HCT116 (cell line): ENCODE measurements at places on chromosomes 1 and 21.

DNA sequence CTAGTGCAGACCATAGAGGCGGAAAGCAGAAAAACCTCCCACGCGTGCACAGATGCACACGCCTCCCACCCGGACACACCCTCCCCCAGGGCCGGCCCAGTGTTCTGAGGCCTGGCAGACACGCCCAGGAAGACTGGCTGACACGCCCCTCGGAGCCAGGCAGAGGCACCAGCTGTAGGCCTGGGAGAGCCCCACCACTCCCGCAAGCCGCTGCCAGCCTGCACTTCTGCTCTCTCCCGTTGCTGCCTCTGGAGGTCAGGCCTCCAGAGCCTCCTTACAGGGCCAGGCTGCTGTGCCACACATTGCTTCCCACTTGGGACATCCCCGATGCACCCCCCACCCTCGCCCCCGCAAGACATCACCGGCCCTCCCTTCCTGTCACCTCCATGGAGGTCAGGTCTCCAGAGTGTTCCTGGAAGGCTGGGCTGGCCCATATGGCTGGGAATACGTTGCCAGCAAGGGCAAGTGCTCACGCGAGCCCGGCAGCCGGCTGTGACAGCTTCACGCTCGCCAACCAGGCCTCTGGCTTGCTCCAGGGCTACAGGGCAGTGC is 40.4 kb downstream of the CASZ1 start:
- DNase-seq, result no peak

- no peak for DNase-seq
Observed at GRCh38 chr1:245311887-245312536, 157.2 kb downstream of the KIF26B start.

DNA sequence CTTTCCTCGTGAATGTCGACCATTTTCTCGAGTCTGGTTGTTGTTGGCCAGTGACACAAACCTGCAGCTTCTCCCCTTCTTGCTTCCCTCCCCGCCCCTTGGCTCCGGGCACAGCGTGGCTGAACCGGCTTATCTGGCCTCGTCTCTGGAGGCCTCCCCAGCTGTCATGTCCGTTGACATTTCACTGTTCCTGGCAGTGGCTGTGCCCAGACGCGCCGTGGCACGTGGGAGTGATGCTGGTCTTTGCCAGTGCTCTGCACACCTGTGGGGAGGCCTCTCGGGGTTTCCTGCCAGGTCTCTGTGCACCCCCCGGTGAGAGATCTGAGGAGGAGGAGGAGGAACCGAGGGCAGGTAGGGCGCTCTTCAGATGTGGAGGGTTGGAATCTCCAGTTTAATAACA is 23.7 kb downstream of the SKI start:
- DNase-seq, result no peak

GRCh38 chr1:27427329-27427728 is 34.9 kb downstream of the GPR3 start:
- no peak for DNase-seq

GRCh38 chr1:198794498-198794897 is 155.7 kb downstream of the PTPRC start:
- DNase-seq, result no peak

DNA sequence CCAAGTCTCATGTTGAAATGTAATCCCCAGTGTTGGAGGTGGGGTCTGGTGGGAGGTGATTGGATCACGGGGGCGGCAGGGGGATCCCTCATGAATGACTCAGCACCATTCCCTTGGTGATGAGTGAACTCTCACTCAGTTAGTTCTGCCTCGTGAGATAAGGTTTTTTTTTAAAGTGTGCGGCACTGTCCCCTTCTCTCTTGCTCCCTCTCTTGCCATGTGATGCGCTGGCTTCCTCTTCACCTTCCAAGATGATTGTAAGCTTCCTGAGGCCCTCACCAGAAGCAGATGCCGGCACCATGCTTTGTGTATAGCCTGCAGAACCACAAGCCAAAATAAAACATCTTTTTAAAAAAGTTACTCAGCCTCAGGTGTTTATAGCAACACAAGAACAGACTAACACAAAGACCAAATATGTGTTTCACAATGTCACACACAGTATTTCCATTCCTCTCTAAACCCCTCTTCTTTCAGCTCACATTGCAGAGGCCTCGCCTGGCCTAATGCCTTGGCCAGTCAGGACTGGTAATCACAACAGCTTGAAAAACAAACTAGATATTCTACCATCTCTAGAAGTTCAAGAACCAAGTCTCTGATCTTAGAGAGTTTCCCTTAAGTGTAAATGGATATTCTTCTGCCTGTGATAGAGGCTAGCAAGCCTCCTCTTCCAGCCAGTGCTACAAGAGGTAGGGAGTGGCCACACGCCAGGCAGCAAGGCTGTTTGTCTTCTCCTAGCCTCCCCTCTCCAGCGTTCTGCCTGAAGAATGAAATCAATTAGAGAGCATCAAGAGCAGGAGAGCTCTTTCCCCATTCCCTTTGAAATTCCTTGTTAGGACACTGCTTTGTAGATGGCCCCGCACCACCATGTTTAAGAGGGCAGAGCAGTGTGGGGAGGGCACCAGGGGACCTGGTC is 19.6 kb upstream of the RAP1A start:
- no peak for DNase-seq

GRCh38 chr1:240173836-240174235 is 82.2 kb downstream of the FMN2 start:
- no peak for DNase-seq

DNA sequence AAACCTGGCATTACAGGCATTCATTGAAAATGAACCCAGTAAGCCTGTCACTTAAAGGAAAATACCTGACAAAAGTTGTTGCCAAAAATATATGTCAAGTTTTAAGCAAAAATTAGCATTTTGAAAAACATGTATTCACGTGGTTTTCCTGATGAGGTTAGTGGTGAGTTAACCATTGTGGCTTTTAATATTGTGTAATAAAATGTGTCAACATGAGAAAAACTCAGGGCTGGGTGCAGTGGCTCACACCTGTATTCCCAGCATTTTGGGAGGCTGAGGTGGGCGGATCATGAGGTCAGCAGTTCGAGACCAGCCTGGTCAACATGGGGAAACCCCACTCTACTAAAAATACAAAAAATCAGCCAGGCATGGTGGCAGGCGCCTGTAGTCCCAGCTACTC is 731.4 kb downstream of the KCNT2 start:
- no peak for DNase-seq

DNA sequence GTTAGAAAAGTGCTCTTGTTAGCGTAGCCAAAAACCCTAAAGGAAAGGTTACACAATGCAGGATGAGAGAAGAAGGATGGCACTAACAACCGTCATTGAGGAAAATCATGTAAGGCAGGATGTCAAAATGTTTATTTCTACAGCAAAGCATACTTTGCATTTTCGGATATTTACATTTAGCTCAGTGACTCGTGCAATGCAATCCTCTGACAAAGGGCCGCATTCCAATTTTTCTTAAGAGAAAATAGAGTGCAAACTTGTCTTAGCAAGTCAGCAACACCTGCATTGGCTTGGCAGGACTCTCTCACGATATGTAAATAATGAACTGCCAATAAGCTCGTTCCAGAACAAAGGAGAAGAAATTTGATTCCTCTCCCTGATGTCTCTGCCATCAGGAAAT is 33.3 kb downstream of the TIAM1 start:
- no peak for DNase-seq

DNA sequence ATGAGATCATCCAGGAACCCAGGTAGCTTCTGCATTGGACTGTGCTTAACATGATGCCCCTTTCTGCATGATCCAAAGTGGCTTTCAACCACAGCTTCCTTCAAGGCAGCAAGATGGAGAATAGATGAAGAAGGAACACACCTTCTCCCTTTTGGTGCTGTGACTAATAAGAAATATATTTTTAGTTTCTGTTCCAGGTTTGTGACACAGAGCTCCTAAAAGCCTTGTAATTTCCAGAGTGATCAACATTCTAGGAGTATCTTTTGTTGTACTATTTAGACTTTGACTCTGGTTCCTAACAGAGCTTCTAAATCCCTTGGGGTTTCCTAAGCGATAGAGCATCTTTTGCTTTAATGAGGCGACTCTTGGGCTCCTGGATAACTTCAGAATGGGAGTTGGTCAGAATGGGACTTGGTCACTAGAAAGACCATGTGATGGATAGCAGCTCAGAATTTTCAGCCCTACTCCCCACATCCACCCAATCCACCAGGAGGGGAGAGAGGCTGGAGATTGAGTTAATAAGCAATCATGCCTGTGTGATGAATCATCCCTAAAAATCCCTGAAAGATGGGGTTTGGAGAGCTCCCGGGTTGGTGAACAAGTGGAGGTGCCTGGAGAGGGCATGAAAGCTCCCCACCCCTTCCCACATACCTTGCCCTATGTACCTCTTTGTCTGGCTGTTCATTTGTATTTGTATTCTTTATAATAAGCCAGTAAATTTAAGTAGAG is 134.8 kb downstream of the FGGY start:
- DNase-seq, result no peak

DNA sequence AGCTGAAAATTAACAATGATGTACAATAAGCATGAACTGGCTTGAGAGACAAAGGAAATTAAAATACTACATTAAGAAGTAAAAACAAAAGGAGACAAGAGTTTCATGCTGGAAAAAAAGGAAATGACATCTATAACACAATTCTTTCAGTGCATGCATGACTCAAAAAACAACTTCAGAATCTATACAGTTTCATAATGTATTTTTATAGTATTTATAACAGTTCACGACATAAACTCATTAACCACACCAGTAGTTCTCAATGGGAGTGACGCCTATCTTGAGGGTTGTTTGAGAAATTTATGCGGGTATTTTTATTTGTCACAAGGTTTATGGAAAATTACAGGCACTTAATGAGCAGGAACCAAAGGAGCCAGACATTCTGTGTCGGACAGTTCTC is 168.5 kb downstream of the SMYD3 start:
- DNase-seq, result no peak

GRCh38 chr1:152886758-152887409 is 8.8 kb downstream of the SMCP start:
- DNase-seq, result no peak

DNA sequence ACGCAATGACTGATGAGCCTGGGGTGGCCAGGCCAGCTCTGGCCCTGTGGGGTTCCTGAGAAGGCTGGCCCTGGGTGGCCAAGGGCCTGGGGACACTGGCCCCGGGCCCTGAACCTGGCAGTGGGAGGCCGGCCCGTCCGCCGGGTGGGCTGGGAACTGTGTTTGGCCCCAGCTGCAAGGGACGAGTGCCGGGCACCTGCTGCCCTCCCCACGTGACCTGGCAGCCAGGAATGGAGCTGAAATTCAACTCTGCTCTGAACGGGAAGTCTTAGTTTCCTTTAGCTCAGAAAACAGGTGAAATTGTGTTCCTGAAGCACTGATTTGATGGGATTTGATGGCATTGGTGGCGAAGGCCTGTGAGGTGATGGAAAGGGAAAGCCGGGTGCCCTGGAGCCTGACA is 8.2 kb upstream of the TTLL10 start:
- DNase-seq, result no peak

DNA sequence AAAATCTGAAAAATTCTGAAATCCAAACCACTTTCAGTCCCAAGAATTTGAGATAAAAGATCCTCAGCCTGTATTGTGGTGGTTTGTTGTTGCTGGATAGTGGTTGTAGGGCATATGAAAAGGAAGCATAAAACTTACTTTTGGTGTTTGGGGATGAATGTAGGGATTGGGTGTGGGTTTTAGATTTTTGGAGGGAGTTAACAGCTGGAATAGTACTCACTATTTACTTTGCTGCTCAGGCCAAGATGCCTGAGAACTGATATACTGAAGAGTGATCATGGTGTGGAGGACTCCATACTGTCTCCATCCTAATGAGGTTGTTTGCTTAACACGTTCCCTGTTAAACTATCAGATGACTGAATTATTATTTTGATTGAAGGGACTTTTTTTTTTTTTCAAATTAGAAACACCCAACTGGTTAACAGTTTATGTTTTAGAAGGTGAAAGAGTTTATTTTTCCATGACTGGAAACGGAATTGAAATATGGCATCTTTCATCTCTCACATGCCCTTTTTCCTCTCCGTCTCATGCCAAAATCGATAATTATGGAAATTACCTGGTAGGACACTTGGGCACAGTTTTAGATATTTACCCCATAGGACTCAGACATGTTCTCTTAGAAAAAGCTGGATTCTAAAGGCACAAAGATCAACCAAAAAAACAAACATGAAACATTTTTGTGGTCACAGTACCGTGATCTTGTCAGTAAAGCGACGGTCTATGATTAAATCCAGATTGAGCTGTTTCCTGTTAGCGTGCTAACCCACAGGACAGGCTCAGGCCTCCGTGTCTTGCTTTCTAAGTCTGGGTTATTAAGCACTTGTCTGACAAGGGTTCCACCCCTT is 37.3 kb downstream of the RGL1 start:
- DNase-seq, result no peak
